ENCODE measurements at places on chromosomes 2 and 18.

GRCh38 chr2:225165052-225165451 lies 122.8 kb upstream of the DOCK10 start:
- DNase-seq: no peak

GRCh38 chr2:189014449-189015138 lies 40.4 kb downstream of the COL3A1 start:
- no peak for DNase-seq

DNA sequence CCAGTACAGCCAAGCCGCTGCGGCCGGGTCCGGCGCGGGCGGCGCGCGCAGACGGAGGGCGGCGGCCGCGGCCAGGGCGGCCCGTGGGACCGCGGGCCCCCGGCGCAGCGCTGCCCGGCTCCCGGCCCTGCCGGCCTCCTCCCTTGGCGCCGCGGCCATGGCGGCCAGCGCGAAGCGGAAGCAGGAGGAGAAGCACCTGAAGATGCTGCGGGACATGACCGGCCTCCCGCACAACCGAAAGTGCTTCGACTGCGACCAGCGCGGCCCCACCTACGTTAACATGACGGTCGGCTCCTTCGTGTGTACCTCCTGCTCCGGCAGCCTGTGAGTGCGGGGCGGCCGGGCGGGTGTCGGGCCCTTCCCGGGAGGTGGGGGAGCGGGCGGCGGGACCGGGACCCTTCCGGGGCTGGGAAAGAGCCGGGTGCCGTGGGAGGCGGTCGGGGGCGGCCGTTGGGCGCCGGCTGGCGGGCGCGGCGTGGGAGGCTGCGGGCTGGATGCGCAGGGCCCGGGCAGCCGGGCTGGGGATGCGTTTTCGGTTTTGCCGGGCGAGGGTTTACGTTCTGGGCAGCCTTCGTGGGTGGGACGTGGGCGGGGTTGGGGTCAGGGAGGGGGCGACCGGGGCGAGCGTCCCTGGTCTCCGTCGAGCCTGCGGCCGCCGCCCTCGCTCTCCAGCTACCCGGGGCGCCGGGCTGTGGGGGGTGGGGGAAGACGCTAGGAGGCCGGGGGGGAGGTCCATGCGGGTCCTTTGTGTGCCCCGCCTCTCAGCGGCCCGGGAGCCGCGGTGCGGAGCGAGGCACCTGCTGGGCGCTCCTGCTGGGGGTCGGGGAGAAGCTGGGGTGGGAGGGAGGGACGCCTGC lies 537 bp downstream of the AGFG1 start:
- peak; percentile 21 for DNase-seq

DNA sequence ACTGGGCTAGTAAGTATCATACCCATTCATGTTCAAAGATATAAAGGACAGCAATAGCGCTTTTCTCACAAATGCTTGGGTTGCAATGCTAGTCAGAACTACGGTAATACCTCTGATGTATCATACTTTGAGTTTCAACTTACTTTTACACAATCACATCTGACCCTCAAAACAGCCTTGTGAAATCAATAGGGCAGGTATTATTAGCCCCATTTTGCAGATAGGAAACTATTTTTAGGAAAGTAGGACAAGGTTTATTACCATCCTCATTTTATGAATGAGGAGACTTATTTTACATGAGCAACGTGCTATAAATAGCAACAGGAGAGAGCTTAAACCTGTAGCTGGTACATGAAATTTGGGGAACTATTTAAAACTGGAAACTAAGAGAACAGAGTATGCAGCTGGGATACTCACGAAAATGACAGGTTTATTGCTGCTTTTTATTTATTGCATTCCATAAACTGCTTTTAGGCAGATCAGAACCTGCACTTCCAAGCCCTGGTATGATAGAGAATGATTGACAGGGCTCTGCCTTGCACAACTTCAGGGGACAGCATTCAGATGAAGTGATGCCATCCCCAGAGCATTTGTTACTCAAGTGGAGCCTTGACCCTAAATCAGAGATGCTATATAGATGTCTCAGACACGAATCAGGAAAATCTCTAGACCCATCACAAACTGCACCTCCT lies 42.4 kb upstream of the PPM1B start:
- DNase-seq: no peak

DNA sequence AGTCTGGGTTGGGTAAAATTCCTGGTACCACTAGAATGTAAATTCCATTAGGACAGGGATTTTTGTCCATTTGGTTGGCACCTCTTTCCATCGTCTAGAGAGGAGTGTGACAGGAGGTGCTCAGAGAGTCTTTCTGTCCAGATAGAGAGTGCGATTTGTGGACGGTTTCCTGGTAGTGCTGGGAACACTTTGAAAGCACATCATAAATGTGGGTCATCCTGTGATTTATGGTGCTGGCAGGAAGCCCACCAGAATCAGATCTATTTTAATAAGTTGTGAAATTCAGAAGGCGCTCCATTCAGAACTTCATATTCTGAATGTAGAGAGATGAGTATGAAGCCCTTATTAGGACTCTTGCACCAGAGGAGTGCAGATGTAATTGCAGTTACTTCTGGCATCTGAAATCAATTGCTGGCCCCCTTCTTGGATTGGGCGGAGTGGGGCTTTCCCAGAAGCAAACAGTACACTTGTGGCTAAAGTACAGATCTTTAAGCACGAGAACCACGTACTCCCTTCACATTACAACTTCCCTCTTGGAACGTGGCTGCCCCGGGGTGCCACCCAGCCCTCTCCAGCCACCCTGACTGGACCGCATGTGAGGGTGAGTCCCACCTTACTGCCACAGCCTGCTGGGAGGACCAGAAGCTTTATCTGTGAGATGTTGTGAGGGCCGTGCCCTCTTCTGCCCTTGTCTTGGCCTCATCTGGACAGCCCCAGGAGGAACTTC lies 243.2 kb downstream of the MYO3B start:
- DNase-seq: no peak

- no peak for DNase-seq
Measured at GRCh38 chr2:98458667-98459380, 14.2 kb downstream of the INPP4A start.
